ENCODE measurements at places on chromosomes 6 and 20.
A peak's percentile ranks its signal among the peaks of the same experiment; 100 is the strongest.

DNA sequence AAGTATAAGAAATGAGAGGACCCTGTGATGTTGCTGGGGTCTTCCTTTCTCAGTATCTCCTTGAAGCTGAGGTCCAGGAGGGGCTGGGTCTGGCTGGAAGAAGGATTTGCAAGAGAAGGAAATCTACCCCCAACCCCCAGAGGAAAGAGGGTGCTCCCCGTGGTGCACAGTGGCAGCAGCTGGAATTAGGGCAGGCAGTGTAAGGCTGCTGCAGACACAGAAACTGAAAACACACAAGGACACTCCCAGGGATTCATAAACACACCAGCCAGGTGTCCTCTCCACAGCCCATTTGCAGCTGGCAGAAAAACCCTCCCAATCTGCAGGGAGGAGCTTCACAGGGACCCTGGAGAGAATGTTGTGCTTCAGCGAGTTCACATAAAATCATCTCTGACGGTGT, 297.2 kb downstream of the CDH26 start:
- DNase-seq = no peak

DNA sequence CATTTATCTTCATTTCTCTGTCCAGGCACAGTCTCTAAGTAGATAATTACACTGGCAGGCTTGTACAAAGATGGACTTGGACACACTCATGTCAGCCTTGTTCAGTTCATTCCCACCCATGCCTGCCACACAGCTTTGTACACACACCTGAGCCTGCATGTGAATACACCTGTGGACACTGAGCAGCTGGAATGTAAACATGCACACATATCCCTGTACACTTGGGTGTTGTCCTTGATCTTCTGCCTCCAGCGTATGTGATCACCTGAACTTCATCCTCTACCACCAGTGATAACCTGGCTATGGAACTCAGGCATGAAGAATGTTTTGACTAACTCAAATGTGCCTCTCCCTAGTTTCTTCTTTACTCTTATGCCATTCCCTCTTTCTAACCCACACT, 190.6 kb downstream of the DHX35 start:
- DNase-seq = no peak

DNA sequence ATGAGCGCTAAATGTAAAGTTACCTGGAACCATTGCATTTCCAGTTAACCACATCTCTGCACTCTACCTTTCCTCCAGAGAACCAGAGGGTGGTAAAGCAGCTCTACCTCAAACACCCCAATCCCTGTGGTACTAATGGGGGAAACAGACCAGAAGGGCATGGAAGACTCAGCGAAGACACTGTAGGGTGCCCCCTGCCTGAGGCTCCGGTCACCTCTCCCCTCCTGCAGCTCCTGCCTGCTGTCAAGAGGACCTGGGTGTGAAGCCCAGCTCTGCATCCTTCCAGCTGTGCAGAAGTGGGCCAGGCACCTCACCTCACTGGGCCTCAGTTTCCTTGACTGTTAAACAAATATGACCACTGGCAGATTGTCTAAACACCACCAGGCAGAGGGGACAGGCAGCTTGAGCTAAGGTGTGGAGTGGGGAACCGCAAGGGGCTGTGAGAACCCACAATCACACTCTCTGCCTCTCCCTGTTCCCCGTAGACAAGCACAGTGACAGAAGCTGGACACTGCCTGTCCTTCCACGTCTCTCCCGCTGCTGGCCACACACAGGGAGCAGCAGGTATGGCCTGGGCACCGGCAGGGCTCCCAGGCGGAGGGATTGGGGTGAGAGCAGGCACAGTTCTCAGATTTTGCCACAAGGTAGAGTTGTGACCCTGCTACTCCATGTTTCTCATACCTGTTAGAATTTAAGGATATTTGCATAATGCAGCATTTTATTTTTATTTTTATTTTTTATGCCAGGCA, 9.1 kb upstream of the BPIFA2 start:
- DNase-seq = no peak

- no peak for DNase-seq
Observed at GRCh38 chr6:81465859-81466258, 286.6 kb downstream of the TENT5A start.

GRCh38 chr20:20083807-20084206, 31.5 kb downstream of the CFAP61 start:
- DNase-seq = no peak

DNA sequence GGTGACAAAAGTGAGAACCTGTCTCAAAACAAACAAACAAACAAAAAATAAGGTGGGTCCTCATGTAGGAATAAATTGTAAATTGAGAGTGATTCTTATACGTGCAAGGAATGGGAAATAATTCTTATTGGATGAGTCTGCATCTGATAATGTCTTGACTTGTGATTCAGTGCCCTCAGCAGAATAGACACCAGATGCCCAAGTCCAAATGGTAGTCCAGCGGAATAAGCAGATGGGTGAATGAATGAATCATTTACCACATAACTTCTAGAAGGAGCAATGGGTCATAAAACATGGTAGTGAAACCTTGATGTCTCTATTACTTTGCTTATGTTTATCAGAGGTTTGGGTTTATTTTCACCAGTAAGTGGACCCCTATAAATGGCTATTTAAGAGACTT, 747.7 kb downstream of the PHF3 start:
- DNase-seq = no peak

GRCh38 chr20:9280666-9281065, 211.8 kb downstream of the PLCB4 start:
- DNase-seq = no peak

DNA sequence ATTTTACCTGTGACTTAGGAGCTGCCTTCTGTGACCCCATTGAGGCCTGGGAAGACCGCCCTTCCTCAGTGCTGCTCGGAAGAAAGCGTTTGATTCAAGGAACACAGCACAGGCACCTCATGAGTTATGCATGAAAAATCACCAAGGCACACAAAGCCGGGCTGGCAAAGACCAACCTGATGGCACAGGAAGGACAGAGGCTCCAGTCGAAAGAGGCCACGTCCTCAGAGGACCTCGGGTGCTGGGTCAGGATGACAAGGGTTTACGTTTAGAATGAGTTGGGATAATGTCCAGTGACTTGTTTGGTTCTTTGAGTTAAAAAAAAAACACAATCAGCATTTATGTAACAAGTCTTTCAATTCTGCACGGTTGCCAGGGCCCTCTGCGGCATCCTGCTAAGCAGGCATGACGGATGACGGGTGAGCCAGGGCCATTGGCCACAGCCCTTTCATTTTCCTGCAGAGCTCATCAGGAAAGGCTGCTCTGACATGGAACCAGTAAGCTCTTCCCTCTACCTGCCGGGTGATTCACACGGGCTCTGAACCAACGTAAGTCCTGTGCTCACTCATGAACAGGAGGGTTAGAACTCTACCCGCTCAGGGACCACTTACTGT, 112.8 kb downstream of the DACT2 start:
- DNase-seq = no peak

DNA sequence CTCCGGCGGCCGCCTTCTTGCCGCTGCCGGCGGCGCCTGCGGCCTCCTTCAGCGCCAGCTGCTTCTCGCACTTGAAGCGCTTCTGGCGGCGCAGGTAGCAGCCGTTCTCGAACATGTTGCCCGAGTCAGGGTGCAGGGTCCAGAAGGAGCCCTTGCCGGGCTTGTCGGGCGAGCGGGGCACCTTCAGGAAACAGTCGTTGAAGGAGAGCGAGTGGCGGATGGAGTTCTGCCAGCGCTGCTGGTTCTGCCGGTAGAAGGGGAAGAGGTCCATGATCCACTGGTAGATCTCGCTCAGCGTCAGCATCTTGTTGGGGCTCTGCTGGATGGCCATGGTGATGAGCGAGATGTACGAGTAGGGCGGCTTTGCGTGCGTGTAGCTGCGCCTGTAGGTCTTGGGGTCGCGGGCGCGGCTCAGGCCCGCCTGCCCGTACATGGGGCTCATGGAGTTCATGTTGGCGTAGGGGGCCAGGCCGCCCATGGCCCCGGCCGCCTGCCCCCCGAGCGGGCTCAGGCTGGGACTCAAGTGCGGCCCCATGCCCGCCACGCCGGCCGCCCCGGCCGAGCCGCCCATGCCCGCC, 1.9 kb downstream of the FOXA2 start:
- no peak for DNase-seq

DNA sequence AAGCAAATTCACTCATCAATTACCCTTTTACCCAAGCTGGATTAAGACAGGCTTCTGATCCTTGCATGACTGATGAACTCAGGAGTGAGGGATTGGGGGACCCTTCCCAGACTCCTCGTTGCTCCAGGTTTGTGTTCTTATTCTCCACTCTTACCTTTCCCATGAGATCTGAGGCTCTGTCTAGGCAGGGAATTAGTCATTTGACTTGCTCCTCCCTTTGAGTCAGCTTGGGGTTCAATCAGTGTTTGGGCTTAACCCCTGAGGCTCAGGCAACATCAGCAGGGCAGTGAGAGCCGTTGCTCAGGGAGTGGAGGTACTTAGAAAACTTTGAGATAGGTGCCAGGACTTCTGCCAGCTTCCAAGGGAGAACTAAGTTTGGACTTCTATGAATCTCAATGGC, 20.7 kb upstream of the TOX2 start:
- DNase-seq = no peak

DNA sequence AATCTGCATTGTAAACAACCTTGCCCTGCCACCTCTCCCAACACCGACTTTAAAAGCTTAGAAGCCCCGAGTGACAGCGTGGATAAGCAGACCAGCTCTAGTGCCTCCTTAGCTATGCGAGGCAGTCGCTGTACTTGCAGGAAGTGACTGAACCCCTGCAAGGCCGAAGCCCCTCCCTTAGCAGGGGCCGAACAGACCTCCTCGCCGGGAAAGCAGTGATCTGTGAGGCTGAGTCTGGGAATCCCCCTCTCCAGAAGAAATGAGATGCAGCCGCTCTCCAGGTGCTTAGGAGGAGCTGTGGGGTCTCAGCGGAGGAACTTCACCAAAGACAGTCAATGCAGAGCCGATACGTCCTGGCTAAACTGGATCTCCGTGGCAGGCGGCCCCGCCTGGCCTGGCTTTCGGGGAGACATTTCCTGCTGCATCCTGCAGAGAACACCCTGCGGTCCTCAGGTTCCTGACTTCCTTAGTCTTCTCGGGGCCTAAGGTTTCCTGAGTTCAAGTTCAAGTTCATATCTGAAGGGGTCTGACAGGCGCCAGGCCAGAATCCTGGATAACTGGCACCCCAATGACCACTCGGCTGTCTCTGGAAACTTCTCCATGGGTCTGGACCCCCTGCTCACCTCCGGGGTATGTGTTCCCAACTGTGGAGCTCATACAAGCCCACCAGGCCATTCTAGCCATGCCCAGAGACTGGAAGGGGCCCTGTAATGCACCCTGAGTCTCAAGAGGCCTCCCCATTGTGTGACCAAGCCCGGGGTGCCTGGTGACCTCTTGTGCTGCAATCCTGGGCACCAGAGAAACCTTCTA, 20.4 kb upstream of the FRMD1 start:
- DNase-seq = no peak

DNA sequence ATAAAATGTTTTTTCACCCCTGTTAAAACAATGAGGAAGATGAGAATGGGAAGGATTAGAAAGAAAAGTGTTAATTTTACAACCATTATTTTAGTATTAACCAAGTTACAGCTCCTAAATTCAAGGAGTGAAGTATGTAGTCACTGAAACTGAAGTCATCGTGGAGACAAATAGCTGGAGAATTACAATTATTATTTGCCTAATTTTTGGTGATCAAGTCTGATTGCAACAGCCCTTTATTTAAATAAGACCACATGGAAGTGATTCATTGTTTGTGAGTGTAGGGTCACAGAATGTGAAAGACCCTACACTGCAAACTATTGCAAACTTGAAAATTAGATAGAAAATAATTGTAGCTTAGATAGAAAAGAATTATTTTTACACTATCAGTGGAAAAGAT, 292.4 kb downstream of the CENPW start:
- no peak for DNase-seq

DNA sequence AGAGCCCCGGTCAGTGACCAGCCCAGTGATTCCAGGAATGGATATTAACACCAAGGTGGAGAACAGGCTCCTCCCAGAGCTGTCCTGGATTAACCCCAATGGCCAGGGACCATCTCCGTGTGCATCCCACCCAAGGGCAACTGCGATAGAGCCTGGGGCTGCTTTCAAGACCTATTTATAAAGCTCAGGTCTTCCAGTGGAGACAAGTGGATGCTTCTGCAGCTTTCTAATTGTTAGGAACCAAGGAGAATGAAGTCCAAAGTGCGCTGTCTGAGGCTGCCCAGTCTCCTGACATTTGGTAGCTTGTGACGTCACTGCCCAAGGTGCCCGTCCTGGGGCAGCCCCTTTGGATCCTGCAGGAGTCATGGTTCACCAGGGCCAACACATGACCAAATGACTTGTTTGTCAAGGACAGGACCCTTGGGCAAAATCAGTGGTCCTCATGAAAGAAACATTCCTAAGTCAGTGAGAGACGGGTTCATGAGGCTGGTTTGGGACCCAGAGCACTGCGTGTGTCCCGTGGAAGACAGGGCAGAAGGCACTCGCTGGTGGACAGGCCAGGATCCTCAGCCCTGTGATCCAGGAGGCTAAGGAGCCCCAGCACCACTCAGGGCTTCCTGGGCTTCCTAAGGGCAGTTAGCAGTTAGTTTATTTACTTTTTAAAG, 174.9 kb downstream of the ANKRD60 start:
- no peak for DNase-seq

DNA sequence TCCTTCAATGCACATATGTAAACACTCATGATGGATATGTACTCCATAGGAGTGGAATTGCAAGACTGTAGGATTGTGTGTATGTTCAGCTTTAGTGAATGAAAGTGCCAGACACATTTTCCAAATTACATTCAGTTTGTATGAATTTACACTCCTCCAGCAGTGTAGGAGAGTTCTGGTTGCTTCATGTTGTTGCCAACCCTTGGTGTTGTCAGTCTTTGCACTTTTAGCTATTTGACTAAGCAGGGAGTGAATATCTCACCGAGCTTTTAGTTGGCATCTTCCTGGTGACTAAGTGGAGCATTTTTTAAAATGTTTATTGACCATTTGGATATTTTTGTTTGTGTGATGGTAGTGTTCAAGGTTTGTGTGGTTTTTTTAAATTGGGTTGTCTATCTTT, 23.9 kb downstream of the NKX2-4 start:
- no peak for DNase-seq

GRCh38 chr6:87590417-87590880, 514 bp downstream of the ORC3 start:
- no peak for DNase-seq

- no peak for DNase-seq
Observed at GRCh38 chr6:168530653-168531071, 89.7 kb downstream of the SMOC2 start.

- DNase-seq = no peak
Observed at GRCh38 chr6:35036059-35036827, 104.9 kb downstream of the TCP11 start.

GRCh38 chr20:52974179-52974594, 2.0 kb downstream of the TSHZ2 start:
- DNase-seq = peak; percentile 62
